ENCODE measurements at places on chromosomes 13 and 19.

DNA sequence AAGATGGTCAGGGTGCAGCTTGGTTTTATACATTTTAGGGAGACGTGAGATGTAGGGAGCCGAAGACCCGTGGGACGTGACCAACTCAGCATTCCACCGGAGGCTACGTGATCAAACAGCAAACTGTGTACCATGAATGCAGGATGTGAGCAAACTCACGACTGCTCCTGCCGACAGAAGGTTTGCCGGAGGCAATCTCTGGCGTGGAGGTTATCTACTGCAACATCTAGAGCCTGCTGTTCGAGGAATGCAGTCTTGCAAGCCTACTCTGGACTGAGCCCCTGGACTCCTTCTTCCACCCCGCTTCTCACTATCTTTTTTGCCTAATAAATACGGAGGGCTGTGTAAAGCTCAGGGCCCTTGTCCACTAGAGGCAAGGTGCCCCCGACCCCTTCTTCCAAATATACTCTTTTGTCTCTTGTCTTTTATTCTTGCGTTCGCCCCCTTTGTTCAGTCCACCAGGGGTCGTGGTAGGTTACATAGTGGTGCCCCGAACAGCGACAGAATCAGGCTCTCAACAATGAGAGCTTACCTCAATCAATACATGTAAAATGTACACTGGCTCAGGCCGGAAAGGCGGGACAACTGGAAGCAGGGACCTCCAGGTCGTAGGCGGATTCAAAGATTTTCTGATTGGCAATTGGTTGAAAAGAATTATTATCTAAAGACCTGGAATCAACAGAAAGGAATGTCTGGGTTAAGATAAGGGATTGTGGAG lies 8.9 kb upstream of the OR1I1 start:
- DNase-seq = no peak

- DNase-seq = no peak
Measured at GRCh38 chr19:44745341-44745831, 3.1 kb upstream of the BCL3 start.

DNA sequence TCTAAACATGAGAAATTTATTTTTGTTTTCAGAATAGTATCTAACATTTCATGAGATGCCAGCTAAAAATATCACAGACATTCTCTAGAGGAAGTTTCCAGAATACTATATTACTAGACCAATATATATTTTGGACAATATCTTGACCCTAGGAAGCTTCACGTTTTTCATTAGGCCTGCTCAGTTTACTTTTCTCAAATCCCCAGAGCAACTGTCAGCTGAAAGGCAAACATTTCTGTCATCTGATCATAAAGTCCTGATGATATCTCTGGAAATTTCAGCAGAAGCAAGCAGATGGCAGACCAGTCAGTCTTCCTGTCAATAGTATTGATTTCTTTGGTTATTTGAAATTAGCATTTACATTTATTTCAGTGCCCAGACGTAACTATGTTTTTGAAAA lies 4.0 kb downstream of the POSTN start:
- no peak for DNase-seq

- no peak for DNase-seq
Measured at GRCh38 chr13:80664950-80665349, 324.0 kb upstream of the SPRY2 start.

DNA sequence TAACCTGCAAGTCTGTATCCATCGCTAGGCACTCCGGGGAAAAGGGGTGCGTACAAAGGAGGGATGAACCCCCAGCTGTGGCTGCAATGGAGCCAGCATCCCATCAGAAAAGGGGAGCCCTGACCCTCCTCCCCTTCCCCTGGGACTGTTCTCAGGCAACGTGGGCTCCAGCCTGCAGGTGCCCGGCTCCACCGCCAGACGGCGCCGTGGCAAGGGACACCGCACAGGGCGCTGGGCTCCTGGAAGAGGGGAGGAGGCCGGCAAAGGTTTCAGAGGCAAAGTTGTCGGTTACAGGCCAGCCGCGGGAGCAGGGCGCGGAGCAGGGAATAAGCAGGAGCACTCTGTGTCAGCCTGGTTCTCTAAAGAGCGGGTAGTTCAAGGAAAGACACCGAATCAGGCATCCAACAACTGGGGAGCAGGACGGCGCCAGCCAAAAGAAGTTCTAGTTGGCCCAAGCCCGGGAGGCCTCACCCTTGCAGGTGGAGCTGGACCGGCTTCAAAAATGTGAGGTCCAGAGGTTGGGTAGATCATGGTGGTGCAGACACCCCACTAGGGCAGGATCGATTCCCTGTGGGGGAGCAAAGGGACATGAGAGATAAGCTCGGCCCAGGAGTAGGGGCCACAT lies 53.0 kb upstream of the ATP12A start:
- peak; percentile 74 for DNase-seq

- DNase-seq = no peak
Measured at GRCh38 chr13:66462187-66462586, 767.9 kb downstream of the PCDH9 start.

DNA sequence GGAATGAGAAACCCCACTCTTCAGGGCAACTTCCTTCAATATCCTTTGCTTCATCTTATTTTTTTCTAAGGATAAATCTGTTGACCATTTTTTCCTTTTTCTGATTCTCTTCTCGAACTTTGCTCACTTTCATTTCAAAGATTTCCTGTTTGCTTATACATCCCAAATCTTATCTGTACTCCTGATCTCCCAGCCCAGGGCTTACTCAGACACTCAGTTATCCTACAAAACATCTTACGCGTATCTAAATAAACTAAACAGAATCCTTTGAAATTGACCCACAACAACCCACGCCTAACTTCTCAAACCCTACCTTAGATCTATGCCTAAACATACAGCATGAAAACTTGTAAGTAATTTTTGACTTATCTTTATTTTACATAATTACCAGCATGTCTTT lies 179.2 kb downstream of the ABCC4 start:
- no peak for DNase-seq

DNA sequence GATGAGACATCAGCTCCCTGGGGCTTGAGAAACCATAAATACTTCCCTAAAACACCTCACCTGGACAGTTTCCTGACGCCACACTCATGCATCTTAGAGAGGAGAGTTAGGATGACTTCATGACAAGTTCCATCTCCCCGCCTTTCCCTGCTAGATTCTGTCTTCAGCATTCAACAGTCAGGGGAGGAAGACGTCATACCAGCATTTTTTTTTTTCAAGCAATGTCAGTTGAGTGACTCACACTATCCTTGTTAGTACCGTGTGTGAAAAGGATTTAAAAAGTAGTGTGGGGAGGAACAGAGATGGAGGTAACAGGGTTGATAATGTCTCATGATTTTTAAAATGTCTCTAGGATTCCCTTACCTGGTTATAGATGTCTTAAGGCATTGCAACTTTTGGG lies at the start of gene OR7D2:
Gene OR7D2 (plus strand): TSS at position 79 of the 400 bp plus-strand sequence. CDS start 6,803 bp downstream, outside the sequence.
- DNase-seq = no peak

DNA sequence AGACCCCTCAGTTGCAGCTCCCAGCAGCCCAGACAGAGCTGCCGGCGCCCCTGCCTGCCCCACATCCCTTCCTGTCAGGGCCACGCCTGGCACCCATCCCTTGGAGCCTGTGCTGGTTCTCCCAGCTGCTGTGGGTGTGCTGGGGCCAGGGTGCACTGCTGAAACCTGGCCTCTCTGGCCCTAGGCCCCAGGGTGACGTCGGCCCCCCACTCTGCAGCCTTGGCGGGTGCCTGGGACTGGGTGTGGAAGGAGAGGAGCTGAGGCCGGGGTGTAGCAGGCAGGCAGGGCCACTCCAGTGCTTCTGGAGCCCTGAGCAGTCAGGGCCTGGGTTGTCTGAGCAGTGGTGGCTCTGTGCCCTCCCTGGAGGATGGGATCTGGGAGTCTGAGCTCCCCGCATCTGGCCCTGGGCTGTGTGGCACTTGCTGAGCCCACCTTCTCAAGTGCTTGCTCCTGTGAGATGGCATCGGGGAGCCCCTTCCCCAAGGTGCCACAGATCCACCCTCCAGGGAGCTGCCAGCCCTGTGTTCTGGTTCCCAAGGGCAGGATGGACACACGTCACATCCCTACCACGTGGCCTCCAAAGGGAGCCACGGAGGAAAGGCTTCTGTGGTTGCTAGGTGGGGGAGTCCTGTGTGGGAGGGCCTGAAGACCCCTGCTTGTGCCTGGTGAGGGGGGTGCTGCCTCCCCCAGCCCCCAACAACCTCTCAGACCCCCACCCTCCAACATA lies 5.2 kb downstream of the PLEKHJ1 start:
- no peak for DNase-seq

DNA sequence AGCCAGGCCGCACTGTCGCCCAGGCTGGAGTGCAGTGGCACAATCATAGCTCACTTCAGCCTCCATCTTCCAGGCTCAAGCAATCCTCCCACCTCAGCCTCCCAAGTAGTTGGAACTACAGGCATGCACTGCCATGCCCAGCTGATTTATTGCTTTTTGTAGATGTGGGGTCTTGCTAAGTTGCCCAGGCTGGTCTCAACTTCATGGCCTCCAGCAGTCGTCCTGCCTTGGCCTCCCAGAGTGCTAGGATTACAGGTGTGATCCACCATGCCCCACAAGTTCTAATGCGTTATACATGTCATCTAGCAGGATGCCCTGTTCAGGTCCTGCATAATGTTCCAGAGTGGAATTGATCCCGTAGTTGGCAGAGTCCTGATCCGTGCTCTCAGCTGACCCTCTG lies 4.6 kb downstream of the C19orf53 start:
- DNase-seq = no peak

DNA sequence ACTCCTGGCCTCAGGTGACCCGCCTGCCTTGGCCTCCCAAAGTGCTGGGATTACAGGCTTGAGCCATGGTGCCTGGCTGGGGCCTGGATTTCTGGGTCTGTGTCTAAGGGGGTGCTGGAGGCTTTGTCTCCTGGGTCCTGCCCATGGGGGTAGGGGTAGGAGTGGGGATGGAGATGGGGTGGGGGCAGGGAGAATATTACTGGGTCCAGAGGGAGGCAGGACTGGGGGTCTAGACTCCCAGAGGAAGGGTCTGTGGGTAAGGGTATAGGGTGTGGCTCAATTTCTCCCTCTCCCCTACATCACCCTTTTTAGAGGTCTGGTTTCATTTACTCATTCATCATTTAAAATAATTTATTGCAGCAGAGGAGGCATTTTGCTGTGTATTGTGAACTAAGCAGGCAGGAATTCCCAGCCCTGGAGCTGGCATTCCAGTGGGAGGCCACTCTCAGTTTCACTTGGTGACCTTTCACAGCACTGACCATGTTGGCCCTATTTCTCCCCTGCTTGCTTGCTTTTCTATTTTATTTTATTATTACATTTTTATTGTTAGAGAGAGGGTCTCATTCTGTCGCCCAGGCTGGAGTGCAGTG lies 810 bp upstream of the NFKBID start:
- DNase-seq = no peak

DNA sequence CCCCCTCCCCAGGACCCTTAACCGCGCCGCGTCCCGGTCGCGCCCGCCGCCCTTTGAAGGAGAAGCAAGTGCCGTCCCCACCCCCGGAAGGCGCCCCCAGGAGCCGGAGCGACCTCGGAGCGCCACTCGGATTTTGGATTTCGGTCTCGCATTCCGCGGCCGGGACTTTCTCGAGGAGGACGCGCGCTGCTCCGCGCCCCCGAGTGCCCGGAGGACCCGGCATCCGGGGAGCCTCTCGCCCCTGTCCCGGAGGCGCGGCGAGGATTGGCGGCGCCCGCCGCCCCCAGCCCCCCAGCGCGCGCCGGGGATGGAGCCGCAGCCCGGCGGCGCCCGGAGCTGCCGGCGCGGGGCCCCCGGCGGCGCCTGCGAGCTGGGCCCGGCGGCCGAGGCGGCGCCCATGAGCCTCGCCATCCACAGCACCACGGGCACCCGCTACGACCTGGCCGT lies 1.6 kb downstream of the MIDN start:
- DNase-seq = no peak

DNA sequence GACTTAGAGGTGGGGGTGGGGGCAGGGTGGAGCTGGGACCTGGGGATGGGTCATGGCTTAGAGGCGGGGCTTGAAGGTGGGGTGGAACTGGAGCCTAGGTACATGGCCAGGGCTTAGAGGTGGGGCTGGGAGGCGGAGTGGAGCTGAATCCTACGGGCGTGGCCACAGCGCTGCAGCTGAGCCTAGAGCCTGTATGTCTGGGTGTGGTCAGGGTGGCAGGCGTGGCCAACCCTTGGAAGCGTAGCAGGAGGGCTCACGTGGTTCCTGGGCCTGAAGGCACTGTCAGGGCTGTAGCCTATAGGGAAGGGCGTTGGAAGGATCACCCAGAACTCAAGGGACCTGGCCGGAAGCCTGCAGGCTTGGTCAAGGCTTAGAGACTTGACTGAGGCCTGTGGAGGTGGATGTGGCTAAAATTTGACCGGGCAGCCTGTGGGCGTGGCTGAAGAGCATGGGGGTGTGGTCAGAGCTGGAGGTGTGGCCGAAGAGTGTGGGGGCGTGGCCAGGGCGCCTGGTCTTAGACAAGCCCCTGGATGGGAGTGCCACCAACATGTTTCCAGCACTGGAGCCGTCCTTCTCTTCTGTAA lies 24.3 kb downstream of the COLGALT1 start:
- peak; percentile 89 for DNase-seq

GRCh38 chr19:39341129-39341718 lies 997 bp upstream of the SAMD4B start:
- peak; percentile 18 for DNase-seq

DNA sequence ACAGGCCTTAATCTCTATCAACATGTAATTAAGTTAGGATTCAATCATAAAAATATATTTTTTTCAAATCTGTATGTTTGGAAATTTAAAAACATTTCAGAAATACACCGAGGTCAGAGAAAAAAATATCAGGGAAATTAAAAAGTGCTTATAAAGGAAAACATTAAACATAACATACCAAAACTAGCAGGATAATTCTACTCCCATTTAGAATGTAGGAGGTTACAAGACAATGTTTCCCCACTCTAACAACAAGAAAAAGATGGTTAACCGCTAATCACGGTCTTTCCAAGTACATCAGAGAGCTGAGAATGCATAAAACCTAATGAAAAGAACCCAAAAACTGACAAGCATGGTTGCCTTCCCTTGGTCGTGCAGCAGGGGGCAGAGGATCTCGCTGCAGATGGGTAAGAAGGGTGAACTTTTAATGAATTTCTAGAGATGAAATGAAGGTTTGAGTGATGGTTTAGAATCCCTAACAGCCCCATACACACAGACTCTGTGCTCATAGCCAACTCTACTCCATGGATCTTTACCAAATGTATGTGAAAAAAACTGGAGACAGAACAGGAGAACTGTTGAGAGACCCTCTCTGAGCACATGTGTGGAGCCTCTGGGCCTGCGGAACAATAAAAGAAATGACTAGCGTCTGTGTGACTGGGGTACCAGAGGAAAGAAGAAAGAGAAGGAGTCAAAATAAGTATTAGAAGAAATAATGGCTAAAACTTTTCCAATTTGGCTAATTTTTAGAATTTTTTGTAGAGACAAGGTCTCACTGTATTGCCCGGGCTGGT lies 51.3 kb upstream of the LSM14A start:
- peak; percentile 61 for DNase-seq

DNA sequence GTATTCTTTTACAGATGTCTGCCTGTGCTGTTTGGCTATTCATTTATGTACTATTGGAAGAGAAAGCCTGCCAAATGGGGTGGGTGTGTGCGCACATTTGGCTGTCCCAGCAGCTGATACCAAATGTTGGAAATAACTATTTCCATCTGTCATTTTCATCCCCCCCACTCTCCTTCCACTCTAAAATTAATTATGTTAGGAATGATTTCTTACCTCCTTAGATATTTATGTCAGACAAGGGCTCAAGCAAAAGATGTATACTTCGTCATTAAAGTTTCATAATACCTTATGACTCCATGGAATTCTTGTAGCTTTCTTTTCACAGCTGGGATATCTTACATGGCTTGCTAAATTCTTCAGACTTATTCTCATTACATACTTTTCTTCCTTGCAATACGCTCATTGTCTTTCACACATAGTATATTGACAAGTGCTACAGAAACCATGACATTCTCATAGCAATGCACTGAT lies 18.6 kb downstream of the ITM2B start:
- no peak for DNase-seq

Measured in HEK293T (cell line).